Neural cell (in vitro differentiated cells): ENCODE measurements at places on chromosomes 16 and 17. TPM values are rescaled to one million over a fixed set of nuclear protein-coding genes. Genes with fewer than 3 reads are reported as not detected.

Gene CCL3
- polyA plus RNA-seq, result not detected in 2 replicates

Gene SEPTIN1
- 0.38 TPM in 1 of 2 replicates, not detected in the other for polyA plus RNA-seq

Gene EXOC3L1
- polyA plus RNA-seq, result 0.43 and 0.96 TPM in 2 replicates

Gene DOC2A
- polyA plus RNA-seq, result 7.3 and 8.5 TPM in 2 replicates

Gene MPV17L
- polyA plus RNA-seq, result 0.10 and 0.36 TPM in 2 replicates

Gene TPSD1
- polyA plus RNA-seq, result not detected in 2 replicates

Gene TBC1D3G
- polyA plus RNA-seq, result not detected in 2 replicates

Gene CSF3
- 0.32 TPM in 1 of 2 replicates, not detected in the other for polyA plus RNA-seq

Gene KRT20
- not detected in 2 replicates for polyA plus RNA-seq

Gene KCNJ18
- polyA plus RNA-seq, result not detected in 2 replicates

Gene NLRC3
- 0.30 and 0.57 TPM in 2 replicates for polyA plus RNA-seq

Gene MRPS34
- polyA plus RNA-seq, result 113 and 152 TPM in 2 replicates

Gene SHISA6
- polyA plus RNA-seq, result 1.8 and 2.5 TPM in 2 replicates

Gene KCTD2
- polyA plus RNA-seq, result 29.9 and 32.8 TPM in 2 replicates

Gene KRTAP1-5
- polyA plus RNA-seq, result not detected in 2 replicates

Gene KIF2B
- not detected in 2 replicates for polyA plus RNA-seq

Gene RAB11FIP4
- polyA plus RNA-seq, result 14.4 and 25.1 TPM in 2 replicates

Gene FOXL1
- 0.07 and 0.24 TPM in 2 replicates for polyA plus RNA-seq

Gene PRSS36
- polyA plus RNA-seq, result 1.5 and 2.0 TPM in 2 replicates

Gene TMEM220
- polyA plus RNA-seq, result 0.08 TPM in 1 of 2 replicates, not detected in the other

Gene TMEM114
- polyA plus RNA-seq, result 0.62 TPM in 1 of 2 replicates, not detected in the other

Gene PIRT
- polyA plus RNA-seq, result 0.06 TPM in 1 of 2 replicates, not detected in the other

Gene SLFN5
- polyA plus RNA-seq, result 2.1 and 2.5 TPM in 2 replicates

Gene HOXB2
- not detected in 2 replicates for polyA plus RNA-seq

Gene ZNF750
- not detected in 2 replicates for polyA plus RNA-seq

Gene SOX9
- polyA plus RNA-seq, result 0.34 and 0.68 TPM in 2 replicates

Gene SYT17
- 3.0 and 5.5 TPM in 2 replicates for polyA plus RNA-seq

Gene GFER
- 37.8 and 42.3 TPM in 2 replicates for polyA plus RNA-seq

Gene C16orf86
- polyA plus RNA-seq, result 1.4 and 2.4 TPM in 2 replicates

Gene CA7
- polyA plus RNA-seq, result not detected in 2 replicates

Gene GPR142
- not detected in 2 replicates for polyA plus RNA-seq

Gene AATF
- 12.7 and 13.4 TPM in 2 replicates for polyA plus RNA-seq

Gene TNP2
- not detected in 2 replicates for polyA plus RNA-seq

Gene CHST5
- polyA plus RNA-seq, result 0.84 and 2.7 TPM in 2 replicates

Gene HOXB4
- not detected in 2 replicates for polyA plus RNA-seq

Gene EME1
- 1.1 and 5.4 TPM in 2 replicates for polyA plus RNA-seq

Gene COL1A1
- polyA plus RNA-seq, result 0.14 TPM in 1 of 2 replicates, not detected in the other

Gene SPOP
- 71.9 and 80.9 TPM in 2 replicates for polyA plus RNA-seq

Gene KRTAP9-2
- polyA plus RNA-seq, result not detected in 2 replicates

Gene KRTAP2-1
- polyA plus RNA-seq, result not detected in 2 replicates

Gene C16orf96
- 0.21 and 0.26 TPM in 2 replicates for polyA plus RNA-seq

Gene ZNF469
- polyA plus RNA-seq, result not detected in 2 replicates

Gene C17orf67
- 0.15 and 1.5 TPM in 2 replicates for polyA plus RNA-seq

Gene CCL1
- not detected in 2 replicates for polyA plus RNA-seq

Gene SLC12A3
- 0.09 TPM in 1 of 2 replicates, not detected in the other for polyA plus RNA-seq

Gene CDH3
- 9.1 and 10.7 TPM in 2 replicates for polyA plus RNA-seq

Gene AOC2
- polyA plus RNA-seq, result 1.8 and 2.8 TPM in 2 replicates

Gene C17orf107
- 0.45 and 2.1 TPM in 2 replicates for polyA plus RNA-seq

Gene ITGAD
- not detected in 2 replicates for polyA plus RNA-seq

Gene ESRP2
- polyA plus RNA-seq, result not detected in 2 replicates

Gene DHRS7C
- not detected in 2 replicates for polyA plus RNA-seq

Gene KRT27
- not detected in 2 replicates for polyA plus RNA-seq

Gene ADAD2
- not detected in 2 replicates for polyA plus RNA-seq

Gene ZG16
- polyA plus RNA-seq, result not detected in 2 replicates
